ENCODE measurements at places on chromosomes 2 and 18.

DNA sequence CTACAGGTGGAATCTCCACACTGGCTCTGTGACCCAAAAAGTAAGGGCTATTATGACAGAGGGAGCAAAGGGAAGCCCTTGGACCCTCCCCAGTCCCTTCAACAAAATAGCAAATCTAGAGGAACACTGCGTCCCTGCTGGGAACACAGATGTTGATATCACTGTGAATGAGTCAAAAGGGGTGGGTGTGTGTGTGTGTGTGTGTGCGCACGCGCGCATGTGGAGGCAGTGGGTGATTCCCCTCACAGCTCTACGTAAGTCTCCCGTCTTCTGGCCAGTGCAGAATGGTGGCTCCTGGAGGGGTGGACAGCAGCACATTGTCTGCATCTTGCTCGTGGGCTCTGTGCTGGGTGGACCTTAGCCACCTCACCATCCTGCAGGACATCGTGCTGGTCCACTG, 7.8 kb upstream of the C2orf72 start:
- DNase-seq = no peak

DNA sequence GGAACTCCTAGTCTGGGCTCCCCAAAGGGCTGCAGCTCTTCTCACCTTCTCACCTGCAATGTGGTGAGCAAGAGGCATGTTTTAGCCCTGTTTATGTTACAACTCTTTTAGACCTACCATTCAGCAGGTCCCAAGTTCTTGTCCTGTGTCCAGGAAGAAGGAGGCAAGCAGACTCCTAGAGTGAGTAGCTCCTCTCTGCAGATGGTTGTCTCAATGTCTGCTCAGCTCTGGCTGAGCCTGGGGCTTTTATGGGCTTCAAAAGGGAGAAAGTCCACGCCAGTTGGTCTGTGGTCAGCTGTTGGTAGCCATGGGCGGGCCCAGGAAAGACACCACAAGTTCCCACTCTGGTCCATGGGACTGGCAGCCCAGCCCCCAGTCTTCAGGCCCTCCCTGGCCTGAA, 148.1 kb upstream of the HS6ST1 start:
- DNase-seq = no peak

GRCh38 chr2:25402477-25402876, 60.8 kb upstream of the DNMT3A start:
- no peak for DNase-seq

- DNase-seq = no peak
Observed at GRCh38 chr2:136356125-136357006, 238.4 kb upstream of the CXCR4 start.

GRCh38 chr2:128300151-128301020, 18.3 kb downstream of the HS6ST1 start:
- no peak for DNase-seq

- DNase-seq = no peak
Observed at GRCh38 chr2:106270471-106270891, 76.4 kb upstream of the UXS1 start.

- DNase-seq = no peak
Observed at GRCh38 chr18:44803019-44803650, 122.4 kb downstream of the SETBP1 start.

DNA sequence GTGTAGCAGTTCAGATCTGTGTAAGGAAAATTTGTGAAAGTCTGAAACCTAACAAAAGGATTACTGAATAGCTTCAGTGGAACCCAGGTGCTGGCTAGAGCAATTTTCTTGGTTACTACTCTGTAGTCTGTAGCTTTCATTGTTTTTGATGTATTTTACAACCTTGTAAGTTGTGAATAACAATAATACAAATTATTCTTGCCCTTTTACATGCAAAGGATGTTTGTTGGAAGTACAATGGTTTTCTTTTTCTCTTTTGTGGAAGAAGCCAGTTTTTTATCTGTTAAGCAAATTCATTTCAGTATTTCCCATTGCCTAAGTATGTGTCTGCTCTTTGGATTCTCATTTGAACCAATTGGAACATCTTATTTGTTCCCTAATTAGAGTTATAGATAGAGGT, 10.2 kb downstream of the LCLAT1 start:
- no peak for DNase-seq

- no peak for DNase-seq
Observed at GRCh38 chr2:206983161-206983859, 44.0 kb downstream of the CPO start.

GRCh38 chr18:37006742-37007141, 177.8 kb downstream of the KIAA1328 start:
- no peak for DNase-seq

- DNase-seq = peak; percentile 4
Observed at GRCh38 chr2:39730685-39731302, 48.3 kb downstream of the THUMPD2 start.

- DNase-seq = no peak
Observed at GRCh38 chr2:121754851-121755236, 607 bp upstream of the TSN start.

DNA sequence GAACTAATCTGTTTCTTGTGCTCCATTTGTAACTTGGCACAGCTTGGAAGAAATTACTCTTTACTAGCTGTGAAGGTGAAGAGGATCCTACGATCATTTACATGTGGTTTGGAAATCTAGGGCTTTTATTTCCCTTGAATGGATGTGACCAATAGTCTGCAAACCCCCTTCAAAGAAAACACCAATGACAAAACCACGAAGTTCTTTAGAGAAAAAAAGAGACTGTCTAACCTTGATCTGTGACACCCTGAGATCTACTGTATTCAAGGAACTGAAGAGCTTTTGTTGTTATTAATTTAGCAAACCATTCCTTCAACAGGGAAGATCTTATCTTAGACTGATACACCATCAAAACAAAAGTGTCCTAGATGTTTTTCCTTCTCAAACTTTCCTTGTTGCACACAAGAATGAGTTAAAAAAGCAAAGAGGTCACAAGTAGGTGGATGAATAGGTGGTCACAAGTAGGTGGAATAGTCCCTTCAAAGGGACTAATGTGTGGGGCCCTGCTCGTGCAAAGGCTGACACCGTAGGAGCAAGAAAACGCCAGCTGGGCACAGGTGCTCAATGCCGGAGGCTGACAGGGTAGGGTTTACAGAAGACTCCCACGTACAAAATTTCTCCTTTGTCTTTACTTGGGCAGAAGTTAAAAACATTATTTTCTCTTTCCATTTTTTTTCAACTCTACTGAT, 95.6 kb upstream of the ITGB6 start:
- DNase-seq = no peak

Measured in NCI-H1092 treated with DMSO at 0.1 percent for 48 hours (cell line).